Activated CD8-positive, alpha-beta T cell treated with anti-CD3 and anti-CD28 coated beads for 36 hours (primary cell): ENCODE measurements at places on chromosomes 12 and 14.
A peak's percentile ranks its signal among the peaks of the same experiment; 100 is the strongest.

DNA sequence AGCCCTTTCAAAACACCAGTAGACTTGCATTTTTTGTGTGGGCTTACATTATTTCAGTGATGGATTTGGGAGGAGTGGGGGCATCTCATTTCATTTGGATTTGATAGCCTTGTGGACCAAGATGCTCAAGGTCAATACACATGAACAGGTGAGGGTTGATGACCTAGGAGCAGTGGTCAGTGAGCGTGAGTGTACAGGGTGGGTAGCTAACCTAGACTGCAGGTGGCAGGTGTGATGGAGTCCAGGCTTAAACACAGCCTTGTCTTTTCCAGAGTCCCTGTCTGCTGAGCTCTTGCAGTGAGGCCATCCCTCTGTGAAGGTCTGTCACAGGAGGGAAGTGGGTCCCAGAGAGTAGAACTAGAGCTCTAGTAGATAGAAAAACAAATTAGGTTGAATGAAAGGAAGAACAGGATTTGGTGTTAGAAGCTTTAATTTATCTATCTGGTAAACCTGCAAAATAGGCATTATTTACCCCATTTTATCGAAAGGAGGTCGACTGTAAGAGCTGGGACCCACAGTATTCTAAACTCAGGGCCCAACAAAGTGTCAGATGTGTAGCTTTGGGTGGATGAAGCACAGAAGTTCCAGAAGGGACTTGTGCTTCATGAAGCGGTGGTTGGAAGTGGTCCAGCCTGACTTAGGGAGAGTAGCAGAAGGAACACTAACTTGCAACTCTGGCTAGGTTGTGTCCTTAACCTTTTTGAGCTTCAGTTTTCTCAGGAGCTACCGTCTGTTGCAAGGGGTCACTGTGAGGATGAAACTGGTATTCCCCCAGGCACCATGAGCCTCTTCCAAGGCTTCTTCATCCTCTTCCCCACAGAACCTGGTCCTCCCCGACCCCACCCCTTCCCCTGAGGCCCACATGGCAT, 18.2 kb downstream of the RPS6KL1 start:
- DNase-seq: no peak

GRCh38 chr14:96091149-96091693, 52.1 kb downstream of the C14orf132 start:
- no peak for DNase-seq

DNA sequence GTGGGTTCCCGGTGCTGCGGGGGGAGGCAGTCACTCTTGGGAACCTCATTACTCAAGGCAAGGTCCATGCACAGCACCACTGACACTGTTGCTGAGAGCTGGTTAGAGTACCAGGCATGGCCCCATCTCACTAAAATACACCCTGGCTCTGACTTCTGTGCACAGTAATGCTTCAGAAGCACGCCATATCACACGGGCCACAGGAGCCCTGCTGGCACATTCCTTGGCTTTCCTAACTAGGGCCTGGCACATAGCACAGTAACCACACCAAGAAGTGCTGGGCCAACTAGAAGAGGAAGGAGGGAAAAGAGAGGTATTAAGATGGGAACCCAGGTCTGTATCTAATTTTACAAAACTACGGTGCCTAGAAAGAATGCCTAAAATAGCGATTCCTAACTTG, 13.5 kb upstream of the RAB35 start:
- DNase-seq: no peak

DNA sequence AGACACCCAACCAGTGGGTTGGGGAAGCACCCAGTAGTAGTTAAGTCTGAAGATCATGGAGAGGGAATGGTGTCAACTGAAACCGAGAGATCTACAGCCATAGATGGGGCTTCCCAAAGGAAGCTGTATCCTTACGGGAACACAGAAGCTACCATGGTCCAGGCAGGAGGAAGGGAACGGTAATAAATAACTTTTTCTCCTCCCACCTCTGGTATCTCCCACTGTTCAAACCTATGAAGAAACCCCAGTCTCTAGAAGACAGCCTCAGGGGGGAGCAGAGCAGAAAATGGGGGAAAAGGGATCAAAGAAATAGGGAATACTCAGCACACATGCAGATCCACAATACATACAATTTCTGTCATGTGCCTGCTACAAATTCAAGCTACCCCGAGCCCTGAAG, 33.4 kb downstream of the ZNF605 start:
- DNase-seq: no peak

DNA sequence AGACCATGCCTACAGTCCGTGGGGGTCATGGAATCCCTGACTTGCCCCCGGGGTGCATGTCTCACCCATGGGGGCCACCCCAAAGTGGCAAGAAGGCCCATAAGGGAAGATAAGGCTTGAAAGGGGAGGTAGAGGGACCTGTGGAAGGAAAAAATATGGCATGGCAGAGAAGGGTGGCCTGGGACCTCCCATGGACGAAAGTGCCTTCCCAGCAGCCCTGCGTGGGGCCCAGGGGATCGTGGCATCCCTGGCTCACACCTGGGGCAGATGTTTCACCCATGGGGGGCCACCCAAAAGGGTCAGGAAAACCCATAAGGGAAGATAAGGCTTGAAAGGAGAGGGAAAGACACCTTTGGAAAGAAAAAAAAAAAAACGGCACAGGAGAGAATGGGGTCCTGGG, 264.6 kb downstream of the ALG10 start:
- DNase-seq: no peak

DNA sequence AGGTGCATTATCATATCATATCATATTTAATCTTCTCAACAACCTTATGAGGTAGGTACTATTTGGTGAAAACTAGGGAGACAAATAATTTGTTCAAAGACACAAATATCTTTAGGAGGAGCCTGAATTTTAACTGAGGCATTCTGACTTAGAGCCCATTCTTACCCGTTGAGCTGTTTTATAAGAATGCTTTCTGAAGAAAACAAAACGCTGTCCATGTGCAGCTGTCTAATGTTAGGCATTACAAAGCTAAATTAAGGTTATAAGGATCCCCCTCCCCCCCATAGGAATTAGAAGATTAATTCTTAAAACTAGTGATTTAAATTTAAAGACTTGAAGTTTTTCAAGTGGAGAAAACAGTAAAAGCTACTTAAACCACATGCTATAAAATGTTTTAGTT, 6.4 kb downstream of the KTN1 start:
- no peak for DNase-seq

DNA sequence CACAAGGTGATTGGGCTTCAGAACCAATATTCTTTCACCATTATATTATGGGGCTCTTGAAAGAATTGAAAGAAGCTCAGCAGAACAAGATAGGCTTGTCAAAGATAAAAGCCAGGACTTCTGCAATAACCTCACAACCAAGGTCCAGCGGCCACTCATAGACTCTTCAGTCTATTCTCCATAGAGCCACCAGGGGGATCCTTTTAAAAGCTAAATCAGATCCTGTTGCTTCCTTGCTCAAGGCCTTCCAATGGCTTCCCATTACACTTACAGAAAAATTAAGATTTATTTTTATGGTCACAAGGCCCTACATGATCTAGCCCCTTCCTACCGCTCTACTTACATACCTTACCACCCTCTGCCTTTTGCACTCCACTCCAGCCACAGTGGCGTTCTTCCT, 169.6 kb downstream of the C12orf42 start:
- no peak for DNase-seq

- DNase-seq: no peak
Measured at GRCh38 chr12:9040484-9041186, 51.3 kb downstream of the KLRG1 start.

- DNase-seq: peak; percentile 25
Measured at GRCh38 chr12:107178776-107179175, 85.4 kb upstream of the CRY1 start.

- DNase-seq: no peak
Measured at GRCh38 chr14:48373981-48374380, 698.6 kb upstream of the MDGA2 start.

GRCh38 chr12:13099066-13099843, 4.2 kb downstream of the GSG1 start:
- DNase-seq: peak; percentile 17

DNA sequence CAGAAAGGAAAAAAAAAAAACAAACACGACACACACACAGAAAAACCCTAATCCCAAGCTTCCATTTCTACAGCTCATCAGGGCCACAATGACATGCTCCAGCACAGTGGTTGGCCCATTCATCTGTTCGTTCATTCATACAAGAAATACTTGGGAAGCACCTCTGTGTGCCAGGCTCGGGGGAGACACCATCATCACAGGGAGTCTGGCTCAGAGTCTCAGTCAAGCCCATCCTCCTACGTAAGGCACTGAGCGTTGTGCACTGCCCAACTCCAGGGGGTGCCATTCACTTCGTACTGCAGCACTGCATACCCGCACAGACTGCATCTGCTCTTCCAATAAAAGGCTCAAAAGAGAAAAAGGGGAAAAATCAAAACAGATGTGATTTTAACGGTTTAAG, 15.3 kb downstream of the VPS37B start:
- DNase-seq: peak; percentile 51

DNA sequence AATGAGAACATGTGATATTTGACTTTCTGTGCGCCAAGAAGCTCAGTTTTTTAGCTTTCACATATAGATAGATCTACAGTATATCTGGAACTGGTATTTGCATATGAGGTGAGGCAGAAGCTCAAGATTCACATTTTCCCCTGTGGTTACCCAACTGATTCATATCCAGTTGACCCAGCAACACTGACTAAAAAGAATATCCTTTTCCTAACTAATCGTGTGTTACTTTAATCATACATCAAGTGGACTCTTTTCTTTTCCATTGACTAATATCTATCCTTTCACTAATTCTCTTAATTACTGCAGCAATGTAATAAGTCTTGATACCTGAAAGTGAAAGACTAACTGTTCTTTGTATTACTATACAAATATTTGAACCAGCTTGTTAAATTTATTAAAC, 236.1 kb downstream of the AEBP2 start:
- DNase-seq: peak; percentile 36

DNA sequence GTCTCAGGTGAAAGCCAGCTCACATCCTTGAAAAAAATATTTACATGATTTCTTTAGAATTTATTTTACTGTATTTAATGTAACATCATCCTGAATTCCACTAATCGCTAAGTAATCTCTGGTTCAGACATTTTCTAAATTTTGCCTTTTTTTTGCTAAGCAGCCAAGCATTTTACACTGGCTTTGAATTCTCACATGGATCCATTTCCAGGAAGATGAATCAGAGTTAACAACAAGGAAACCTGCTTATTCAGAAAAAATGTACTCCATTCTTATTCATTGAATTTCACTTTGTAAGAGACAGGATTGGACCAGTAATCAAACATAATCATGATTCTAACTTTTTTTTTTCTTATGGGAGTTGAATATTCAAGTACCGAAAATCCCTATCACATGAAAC, 1785.1 kb upstream of the FLRT2 start:
- DNase-seq: no peak

DNA sequence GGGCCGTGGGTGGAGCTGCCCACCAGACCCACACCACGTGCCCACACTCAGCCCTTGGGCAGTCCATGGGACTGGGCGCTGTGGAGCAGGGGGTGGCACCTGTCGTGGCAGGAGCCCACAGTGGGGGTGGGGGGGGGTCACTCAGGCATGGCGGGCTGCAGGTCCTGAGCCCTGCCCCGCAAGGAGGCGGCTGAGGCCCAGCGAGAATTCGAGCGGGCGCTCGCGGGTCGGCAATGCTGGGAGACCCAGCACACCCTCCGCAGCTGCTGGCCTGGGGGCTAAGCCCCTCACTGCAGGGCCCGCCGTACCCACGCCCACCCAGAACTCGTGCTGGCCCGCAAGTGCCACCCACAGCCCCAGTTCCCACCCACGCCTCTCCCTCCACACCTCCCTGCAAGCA, 132.6 kb upstream of the GARIN2 start:
- no peak for DNase-seq

DNA sequence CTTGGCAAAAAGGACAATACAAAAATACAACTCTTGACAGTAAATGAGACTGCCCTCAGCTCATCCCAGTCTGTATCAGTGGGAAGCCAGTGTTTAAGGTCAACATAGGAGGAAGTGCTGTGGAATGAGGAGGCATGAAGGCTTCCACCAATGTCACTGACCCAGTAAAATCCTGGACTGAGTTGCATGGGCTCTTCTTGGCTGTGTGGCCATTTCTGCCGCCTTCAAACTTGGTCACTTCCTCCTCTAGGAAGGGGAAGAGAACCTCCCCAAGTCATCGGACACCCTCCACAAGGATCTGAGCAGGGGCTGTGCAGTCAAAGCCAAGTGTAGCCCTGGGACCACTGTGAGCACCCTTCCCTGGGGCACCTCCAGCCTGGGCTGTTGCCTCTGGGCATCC, 11.9 kb downstream of the GPR68 start:
- no peak for DNase-seq

DNA sequence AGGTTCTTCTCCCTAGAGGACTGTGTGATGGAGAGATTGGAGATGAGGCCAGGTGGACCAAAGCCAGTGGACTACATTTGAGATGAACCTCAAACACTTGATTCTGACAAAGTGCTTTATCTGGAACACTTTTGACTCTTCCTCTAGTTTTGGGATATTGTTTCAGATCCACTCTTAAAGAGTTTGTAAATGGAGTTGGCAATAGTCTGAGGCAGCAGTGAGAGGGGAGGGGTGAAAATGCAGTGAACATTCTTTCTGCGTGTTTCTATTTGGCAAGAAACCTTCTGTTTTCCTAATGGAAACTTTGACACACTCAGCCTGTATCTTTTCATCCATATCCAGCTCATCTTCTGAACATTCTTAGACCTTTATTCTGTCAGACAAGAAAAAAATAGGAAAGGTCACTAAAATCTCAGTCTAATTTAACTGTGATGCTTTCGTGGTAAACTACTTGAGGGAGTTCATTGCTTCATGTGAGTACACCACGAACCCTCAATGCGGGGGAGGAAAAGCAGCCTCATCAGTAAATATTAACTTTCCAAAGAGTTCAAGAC, 57.4 kb upstream of the KCNJ8 start:
- no peak for DNase-seq

- no peak for DNase-seq
Measured at GRCh38 chr14:35395283-35395682, 9.3 kb downstream of the NFKBIA start.

DNA sequence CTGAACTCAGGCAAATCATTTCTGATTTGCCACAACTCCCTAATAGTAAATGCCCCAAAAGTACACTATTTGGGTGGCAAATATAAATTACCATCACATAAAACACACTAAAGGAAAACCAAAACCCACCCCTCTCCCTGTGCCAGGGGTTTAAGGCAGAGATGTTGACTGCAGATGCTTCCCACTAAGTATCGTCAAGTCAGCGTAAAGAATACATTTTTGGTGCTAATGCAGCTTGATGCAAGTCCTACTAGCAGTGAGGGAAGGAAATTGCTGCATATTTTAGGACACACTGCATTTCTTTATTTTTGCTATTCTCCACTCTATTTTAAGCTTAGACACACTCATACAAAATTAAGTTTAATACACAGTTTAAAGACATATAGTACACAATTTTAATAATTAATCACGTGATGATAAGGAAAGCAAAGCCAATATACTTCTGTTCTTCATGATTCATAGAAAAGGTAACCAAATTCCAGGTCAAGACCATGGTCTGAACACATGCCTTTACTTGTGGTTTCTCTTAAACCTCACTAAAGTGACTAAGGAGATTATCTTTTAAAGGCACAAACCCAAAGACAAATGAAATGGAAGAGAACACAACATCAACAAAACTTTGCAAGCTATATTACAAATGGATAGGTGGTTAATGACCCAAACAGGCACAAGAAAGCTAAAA, 162.2 kb downstream of the STXBP6 start:
- no peak for DNase-seq

- DNase-seq: peak; percentile 85
Measured at GRCh38 chr12:49777800-49778748, 36.7 kb downstream of the TMBIM6 start.

- DNase-seq: no peak
Measured at GRCh38 chr12:121505513-121505912, 75.3 kb downstream of the KDM2B start.
